Bladder microvascular endothelial cell (primary cell): ENCODE measurements at places on chromosomes 3 and 15. TPM values are rescaled to one million over a fixed set of nuclear protein-coding genes. Genes with fewer than 3 reads are reported as not detected.

Gene HCN4
- under 0.01 TPM in 1 of 2 replicates, not detected in the other for total RNA-seq

Gene CAPN3
- 0.32 and 0.94 TPM in 2 replicates for total RNA-seq

Gene SLC15A2
- under 0.01 and 0.31 TPM in 2 replicates for total RNA-seq

Gene SYNPR
- total RNA-seq = not detected in 2 replicates

Gene RASGRP1
- under 0.01 and 0.57 TPM in 2 replicates for total RNA-seq

Gene GP9
- total RNA-seq = not detected in 2 replicates

Gene PRRT3
- total RNA-seq = 0.49 and 0.63 TPM in 2 replicates

Gene IGDCC3
- not detected in 2 replicates for total RNA-seq

Gene KCNAB1
- total RNA-seq = 0.13 TPM in 1 of 2 replicates, not detected in the other

Gene C3orf38
- total RNA-seq = 15.7 and 25.0 TPM in 2 replicates

Gene FEM1B
- total RNA-seq = 27.7 and 57.2 TPM in 2 replicates

Gene CNTN3
- 0.44 TPM in 1 of 2 replicates, not detected in the other for total RNA-seq

Gene COL8A1
- 86.8 and 462 TPM in 2 replicates for total RNA-seq

Gene ATP13A5
- total RNA-seq = not detected in 2 replicates

Gene CHCHD6
- 4.5 and 6.2 TPM in 2 replicates for total RNA-seq

Gene COMMD4
- 56.4 and 108 TPM in 2 replicates for total RNA-seq

Gene FAM240A
- not detected in 2 replicates for total RNA-seq

Gene ANKRD63
- total RNA-seq = not detected in 2 replicates

Gene ACAA1
- 44.2 and 47.3 TPM in 2 replicates for total RNA-seq

Gene GRK7
- under 0.01 TPM in 1 of 2 replicates, not detected in the other for total RNA-seq

Gene FBXO40
- total RNA-seq = under 0.01 TPM in 1 of 2 replicates, not detected in the other

Gene C3orf33
- 0.65 and 1.6 TPM in 2 replicates for total RNA-seq

Gene AGTR1
- total RNA-seq = not detected in 2 replicates

Gene SPINK8
- total RNA-seq = not detected in 2 replicates
